ENCODE measurements at places on chromosomes 7 and 10. TPM values are rescaled to one million over a fixed set of nuclear protein-coding genes. Genes with fewer than 3 reads are reported as not detected.

HSPA12A gene
- total RNA-seq: 12.5 TPM

HECTD2 gene
- 3.7 TPM for total RNA-seq

COX19 gene
- 5.6 TPM for total RNA-seq

OGA gene
- 61.6 TPM for total RNA-seq

ACBD7 gene
- total RNA-seq: 1.0 TPM

ACSM6 gene
- total RNA-seq: not detected

ADAM22 gene
- total RNA-seq: 0.25 TPM

DDX50 gene
- total RNA-seq: 33.4 TPM

STEAP4 gene
- not detected for total RNA-seq

MOGAT3 gene
- total RNA-seq: not detected

FFAR4 gene
- total RNA-seq: 0.44 TPM

TMEM26 gene
- total RNA-seq: 0.08 TPM

CNNM1 gene
- total RNA-seq: 23.8 TPM

SUN3 gene
- total RNA-seq: not detected

TAS2R41 gene
- total RNA-seq: not detected
